ENCODE measurements at places on chromosomes 1 and 21.

GRCh38 chr1:7942214-7942921, 1.7 kb upstream of the TNFRSF9 start:
- peak; percentile 13 for DNase-seq

DNA sequence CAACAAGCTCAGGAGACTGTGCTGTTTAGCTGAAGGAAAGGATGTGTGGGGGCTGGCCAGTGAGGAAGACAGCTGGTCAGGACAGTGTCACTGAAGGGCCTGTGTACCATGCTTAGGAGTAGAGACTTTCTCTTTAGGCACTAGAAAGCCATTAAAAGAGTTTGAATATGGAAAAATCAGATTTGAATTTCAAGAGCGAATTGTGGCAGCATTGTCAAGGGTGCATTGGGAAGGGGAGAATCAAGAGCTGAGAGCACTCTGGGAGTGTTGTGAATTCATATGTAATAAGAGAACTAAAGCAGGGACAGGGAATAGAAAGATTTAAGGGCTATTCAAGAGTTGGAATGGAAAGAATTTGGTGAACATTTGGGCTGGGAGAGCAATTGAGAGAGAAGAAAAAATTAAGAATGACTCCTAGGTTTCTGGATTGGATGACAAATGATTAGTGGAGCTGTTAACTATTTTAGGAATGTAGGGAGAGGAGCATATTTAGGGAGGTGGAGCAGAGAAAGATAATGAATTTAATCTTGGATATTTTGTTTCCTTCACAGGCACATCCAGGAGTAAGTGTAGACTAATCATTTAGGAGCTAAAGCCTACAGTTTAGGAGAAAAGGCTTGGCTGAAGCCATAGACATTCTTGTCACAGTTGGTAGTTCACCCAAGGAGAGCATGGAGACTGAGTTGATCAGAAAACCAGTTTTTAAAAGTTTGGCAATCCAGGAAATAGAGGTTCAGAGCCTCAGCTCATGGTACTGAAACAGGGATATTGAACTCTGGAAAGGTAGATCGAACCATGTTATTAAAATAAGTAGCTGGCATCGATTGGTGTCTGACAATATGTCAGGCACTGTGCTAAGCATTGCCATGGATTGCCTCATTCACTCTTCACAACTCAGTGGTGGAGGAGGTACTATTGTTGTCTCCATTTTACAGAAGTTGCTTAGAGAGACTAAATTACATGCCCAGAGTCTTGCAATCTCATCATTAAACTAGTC, 23.1 kb upstream of the TOR3A start:
- DNase-seq = no peak

DNA sequence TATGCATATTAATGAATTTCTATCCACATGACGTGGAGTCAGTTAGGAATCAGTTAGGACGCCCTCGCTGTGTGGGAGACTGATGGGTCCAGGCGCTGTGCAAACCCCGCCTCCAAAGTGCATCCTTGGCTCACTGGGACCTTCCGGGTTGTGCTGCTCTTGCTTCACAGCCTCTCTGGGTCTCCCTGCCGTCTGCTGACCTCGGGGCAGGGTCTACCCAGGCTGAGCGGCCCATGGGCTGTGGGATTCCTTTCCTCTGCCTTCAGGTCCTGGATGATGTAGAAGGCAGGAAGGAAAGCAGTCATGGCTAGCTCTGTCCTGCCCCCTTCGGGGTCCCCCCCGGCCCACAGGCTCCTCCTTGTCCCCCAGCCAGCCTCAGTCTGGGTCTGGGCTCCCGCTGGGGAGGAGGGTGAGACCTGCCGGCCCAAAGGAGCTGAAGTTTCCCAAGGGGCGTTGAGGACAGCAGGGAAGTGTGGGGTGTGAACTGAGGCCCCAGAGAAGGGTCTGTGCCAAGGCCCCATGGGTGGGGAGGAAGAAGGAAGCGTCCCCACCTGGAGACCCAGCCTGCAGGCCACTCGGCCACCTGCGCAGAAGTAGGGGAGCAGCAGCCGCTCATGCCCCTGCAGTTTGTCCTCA, 24.6 kb upstream of the CDK11A start:
- DNase-seq = no peak

GRCh38 chr1:90133133-90133532, 138.2 kb downstream of the ZNF326 start:
- no peak for DNase-seq

- no peak for DNase-seq
Measured at GRCh38 chr1:246506367-246506673, 759 bp downstream of the SMYD3 start.

- DNase-seq = no peak
Measured at GRCh38 chr1:207427832-207428585, 26.1 kb upstream of the CR2 start.

DNA sequence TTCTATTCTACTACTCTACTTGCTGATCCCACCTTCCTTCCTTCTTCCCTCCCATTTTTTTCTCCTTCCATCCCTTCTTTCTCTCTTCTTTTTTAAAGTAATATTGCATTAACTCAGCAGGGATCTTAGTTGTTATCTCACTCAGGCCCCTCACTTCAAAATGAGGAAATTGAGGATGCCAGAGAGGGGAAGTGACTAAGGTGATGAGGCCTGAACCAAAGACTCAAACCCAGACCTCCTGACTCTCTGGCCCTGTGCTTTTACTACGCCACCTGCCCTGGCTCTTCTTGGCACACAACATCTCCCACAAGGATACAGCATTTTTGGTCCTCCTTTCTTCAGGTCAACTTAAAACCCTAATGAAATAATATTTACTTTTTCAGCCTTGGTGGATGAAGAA, 151.7 kb upstream of the ZNF648 start:
- no peak for DNase-seq

DNA sequence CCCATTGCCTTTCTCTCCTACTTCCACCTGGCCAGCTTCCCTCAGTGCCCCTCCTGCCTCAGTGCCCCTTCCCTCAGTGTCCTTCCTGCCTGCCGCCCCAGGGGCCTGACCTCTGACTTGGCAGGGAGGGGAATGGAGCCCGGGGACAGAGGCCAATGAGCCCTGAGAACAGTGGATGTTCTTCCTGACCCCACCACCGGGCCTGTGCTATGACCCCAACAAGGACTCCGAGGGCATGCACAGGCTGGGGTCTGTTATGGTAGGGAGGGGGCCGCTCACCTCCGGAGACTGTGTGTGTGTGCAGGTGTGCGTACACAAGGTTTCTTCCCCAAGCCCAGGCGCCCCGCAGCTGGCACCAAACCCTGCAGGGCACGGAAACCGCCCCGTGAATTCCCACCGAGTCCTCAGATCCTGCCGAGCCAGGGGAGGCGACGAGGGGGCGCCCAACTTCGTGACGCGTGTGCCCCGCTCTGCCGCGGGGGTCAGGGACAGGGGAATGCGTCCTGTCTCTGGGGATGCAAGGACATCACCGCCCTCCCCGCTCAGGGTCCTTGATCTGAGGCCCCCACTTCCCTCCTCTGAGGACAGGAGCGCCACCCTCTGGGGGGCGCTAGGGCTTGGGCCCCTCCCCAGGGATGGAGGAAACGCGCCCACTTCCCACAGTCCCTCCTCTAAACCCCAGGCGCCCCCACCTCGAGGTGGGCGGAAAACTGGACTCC, 766 bp downstream of the RAP1GAP start:
- DNase-seq = no peak

GRCh38 chr1:60791226-60791625, 291.1 kb upstream of the NFIA start:
- no peak for DNase-seq

DNA sequence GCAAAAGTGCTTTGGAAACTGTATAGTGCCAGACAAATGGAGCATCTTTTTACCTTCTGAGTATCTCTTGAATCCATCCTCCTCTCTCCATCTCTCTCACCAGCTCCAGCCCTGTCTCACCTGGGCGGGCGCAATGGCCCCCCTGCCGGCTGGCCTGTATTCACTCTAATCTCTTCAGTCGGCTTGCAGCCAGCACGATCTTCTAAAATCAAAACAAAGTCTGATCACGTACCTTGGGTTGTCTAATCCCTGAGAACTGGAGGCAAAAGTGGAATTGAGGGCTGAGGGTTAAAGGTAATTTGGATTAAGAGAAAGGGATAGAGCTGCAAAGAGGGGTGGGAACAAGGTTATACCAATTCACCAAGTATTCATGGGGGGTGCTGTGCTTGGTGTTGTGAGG, 46.0 kb upstream of the LRRN2 start:
- no peak for DNase-seq

- DNase-seq = no peak
Measured at GRCh38 chr1:61133335-61134019, 51.1 kb downstream of the NFIA start.

GRCh38 chr1:206545351-206545750, 38.0 kb downstream of the RASSF5 start:
- DNase-seq = no peak

- DNase-seq = no peak
Measured at GRCh38 chr1:22418312-22418711, 33.3 kb upstream of the ZBTB40 start.

DNA sequence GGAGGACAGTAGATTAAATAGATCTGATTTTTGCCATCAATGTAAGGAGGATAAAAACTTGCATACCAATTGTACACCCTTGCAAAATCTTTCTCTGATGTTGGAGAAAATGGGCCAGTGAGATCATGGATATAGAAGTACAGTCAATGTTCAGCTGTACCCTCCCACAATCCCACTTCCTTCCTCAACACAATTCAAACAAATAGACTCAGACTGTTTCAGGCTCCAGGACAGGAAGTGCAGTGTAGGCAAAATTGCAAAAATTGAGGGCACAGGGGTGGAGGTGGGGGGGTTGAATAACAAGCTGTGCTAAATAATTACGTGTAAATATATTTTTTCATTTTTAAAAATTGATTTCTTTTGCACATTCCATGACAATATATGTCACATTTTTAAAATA, 3.9 kb upstream of the IFI44 start:
- DNase-seq = no peak

DNA sequence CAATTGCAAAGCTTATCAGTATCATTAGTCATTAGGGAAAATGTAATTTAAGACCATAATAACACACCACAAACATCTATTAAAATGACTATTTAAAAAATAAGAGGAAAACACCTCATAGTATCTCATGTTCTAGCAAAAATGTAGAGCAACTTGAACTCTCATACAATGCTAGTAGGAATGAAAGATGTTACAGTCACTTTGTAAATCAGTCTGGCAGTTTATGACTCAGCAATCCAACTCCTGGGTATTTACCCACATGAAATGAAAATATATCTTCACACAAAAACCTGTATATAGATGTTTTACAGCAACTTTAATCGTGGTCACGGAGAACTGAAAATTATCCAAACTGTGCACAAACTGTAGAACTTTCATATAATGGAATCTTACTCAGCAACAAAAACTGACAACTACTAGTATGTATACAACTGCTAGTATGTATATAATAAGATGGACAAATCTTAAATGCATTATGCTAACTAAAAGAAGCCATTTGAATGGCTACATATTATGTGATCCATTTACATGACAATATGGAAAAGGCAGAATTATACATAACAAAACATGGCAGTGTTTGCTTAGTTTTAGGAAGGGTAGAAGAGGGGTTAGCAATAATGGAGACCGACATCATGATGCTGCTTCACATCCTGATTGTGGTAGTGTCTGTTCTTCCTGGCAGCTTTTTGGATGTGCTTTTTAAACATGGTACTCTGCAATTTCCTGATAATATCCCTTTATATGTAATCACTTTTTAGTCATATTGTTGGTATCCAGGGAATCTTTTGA, 267.0 kb downstream of the KCTD3 start:
- DNase-seq = no peak

- no peak for DNase-seq
Measured at GRCh38 chr1:2985067-2985561, 36.2 kb upstream of the ACTRT2 start.

DNA sequence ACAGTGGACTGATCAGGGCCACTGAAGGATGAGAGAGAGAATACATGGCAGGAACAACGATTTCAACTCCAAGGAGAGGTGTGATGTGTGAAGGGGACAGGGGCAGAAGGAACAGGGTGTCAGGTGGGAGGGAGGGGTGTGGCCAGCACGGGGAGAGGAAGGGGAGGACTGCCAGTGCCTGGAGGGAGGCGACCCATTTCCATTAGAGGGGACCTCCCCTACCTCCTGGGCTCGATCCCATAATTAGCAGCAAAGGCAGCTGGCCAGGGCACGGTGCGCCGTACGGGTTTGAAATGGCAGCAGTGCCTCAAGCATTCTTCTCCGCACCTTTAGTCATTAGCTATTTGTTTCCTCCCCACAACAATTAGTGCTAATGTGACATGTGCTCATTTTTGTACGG, 22.7 kb downstream of the CRYAA start:
- DNase-seq = no peak

GRCh38 chr1:234875953-234876855, 252.4 kb downstream of the TOMM20 start:
- DNase-seq = no peak

- no peak for DNase-seq
Measured at GRCh38 chr1:92563457-92564216, 76.9 kb upstream of the GFI1 start.

DNA sequence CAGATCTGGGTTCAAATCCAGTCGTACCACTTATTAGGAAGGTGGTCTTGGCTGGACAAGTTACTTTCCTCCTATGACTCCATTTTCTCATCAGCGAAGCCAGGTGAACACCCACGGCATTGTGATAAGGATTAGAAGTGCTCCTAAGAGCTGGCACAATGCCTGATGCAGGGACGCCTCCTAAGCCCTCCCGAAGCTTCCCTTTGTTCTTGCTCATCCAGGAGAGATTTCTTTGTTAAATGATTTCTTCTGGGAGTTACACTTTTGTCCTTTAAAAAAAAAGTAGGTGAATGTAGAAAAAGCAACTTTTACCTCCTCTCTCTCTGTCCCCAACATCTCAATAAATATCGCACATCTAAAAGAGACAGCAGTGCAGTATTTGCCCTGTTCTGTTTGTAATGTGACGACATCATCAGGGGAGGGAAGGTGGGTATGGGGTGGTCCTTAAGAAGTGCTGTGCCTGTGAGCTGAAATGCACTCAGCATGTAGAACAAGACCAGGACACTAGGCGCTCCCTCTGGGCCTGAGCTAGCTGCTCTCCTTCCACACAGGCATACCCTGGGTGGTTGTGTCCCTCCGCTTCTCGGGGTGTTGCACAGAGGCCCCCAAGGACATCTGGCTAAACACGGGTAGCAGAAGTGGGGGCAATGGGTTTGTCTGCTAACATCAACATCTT, 43.9 kb downstream of the SUSD4 start:
- no peak for DNase-seq

- DNase-seq = no peak
Measured at GRCh38 chr1:5297886-5298239, 643.5 kb downstream of the AJAP1 start.

DNA sequence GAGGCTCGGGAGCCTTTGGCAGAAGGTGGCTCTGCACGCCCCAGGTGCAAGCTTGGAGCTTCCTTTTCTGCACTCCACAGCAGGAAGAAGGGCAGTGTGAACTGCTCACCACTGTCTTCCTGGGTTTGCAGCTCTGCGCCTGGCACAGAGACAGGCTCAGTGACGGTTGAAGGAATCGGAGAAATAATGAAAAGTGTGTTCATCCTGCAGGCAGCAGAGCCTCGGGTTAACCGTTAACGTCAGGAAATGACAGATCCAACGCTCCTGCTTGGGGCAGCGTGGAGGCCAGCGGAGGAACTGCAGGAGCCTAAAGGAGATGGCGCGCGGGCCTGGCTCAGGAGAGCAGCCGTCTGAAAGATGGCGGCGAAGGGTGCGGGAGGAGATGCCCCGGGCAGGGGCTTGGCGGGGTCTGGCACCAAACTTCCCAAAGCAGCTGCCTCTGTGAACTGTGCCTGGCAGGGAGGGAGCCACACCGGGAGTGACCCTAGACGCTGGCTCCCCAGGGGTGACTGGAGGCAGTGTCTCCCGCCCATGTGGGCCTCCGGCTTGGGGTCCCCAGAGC, 10.9 kb upstream of the SAMD11 start:
- DNase-seq = no peak

- DNase-seq = no peak
Measured at GRCh38 chr1:62325681-62326080, 6.4 kb upstream of the KANK4 start.

- no peak for DNase-seq
Measured at GRCh38 chr1:210489491-210489890, 160.8 kb downstream of the HHAT start.

Data from activated T-helper 1 cell treated with Interleukin-2 at 50 U/mL for 16 hours (primary cell).